ENCODE measurements at places on chromosomes 7 and 10.

DNA sequence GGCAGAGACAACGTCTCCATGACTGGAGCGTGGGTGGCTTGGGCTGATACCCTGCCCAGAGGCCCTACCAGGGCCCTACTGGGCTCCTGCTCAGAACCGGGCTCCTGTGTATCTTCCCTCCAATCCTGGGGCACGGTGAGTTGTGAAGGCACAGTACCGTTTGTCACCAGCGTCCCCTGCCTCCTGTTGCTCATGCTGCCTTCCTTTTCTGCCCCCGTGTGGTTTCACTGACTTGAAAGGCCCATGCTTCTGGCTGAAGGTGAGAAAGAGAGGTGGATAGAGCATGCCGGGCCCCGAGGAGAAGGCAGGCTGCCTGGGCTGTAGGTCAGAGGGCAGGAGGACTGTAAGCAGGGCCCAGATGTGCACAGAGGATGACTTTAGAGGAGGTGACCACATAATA lies 9.1 kb upstream of the DMBT1 start:
- DNase-seq: no peak

DNA sequence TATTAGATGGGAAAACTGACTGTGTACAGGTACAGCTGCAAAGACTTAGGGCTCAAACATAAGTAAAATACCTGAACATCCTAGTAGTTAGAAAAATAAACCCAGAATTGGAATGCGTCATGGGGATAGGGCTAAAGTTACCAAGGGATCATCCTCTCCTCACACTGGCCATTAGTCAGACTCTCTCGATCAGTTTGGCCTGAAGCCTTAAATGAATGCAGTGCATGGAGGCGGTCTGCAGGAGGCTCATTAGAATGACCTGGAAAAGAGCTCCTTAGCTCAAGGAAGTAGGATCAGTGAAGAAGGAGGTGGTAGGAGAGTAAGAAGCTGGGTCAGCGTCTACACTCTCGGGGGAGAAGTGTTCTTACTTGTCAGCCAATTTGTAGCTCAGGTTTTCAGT lies 35.3 kb downstream of the DENND2A start:
- no peak for DNase-seq

DNA sequence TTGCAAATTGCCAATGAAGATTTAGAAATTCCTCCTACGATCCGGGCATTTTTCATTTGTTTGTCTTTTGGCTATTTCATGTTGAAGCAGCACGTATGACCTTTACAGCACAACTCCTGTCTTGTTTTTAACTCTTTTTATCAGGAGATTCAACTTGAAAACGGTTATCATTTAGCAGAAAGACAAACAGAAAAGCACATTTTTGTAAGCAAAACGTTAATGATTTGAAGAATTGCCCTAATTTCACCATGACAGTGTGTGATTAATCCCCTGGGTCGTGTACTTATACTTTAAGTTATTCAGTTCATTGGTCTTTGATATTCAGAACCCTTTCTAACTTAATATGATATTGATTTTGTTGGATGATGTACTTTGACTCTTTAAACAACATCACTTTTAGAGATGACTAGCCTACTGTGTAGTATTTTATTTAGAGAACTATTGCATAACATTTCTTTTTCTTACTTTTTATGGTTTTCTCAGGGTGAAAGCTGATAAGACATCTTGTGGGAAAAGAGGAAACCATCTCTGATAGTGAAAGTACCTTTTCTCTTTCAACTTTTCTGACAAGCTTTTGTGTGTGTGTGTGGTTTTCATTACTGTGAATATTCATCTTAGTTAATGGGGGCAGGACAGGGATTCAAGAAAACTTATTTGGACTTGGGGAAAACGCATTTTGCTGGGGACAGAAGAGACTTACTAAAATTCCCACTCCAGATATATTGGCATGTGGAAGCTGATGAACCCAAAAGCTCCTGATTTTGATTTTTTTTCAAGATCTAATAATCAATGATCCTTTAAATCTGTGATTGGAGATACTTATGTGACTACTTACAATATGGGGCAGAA lies 8.1 kb downstream of the HHEX start:
- DNase-seq: no peak

- DNase-seq: no peak
Observed at GRCh38 chr10:6138456-6138855, 49.6 kb downstream of the RBM17 start.

- DNase-seq: no peak
Observed at GRCh38 chr7:71547426-71547825, 415.5 kb downstream of the GALNT17 start.

DNA sequence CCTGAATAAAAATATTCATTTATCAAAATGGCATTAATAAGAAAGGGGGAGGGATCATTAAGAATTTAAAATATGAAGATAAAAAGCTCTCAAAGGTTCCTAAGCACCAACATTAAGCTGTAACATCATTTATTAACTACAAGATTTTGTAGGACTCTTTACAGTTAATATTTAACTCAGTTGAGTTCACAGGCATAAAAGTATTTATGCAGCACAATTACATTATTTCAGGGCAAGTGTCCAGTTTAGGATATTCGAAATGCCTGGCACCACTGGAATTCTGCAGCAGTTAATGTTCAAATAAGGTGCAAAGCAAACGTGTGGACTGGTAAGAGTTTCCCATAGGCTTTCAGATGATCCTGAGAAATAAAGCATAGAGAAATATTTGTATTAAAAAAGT lies 30.5 kb downstream of the NPS start:
- DNase-seq: no peak

DNA sequence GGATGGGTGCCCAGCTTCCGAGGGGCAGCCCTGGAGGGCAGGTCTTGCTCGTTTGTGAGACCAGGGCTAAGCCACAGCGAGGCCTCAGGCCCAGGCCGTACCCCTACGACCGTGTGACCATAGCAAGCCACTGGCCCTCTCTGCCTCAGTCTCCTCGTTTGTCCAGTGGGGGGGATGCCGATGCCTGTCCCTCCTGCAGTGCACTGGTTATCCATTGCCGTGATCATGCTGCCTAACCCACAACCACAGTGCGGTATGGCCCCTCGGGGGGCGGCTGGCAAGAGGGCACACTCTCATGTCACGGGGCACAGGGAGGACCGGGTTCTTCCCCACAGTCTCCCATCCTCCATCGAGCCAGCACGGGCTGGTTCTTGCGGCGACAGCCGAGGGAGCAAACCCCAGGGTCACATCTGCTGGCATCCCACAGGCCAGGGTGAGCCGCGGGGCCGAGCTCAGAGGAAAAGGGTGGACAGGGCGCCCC lies 80.5 kb downstream of the ELFN1 start:
- no peak for DNase-seq

GRCh38 chr10:123800289-123800688 lies 91.3 kb downstream of the CPXM2 start:
- DNase-seq: no peak

DNA sequence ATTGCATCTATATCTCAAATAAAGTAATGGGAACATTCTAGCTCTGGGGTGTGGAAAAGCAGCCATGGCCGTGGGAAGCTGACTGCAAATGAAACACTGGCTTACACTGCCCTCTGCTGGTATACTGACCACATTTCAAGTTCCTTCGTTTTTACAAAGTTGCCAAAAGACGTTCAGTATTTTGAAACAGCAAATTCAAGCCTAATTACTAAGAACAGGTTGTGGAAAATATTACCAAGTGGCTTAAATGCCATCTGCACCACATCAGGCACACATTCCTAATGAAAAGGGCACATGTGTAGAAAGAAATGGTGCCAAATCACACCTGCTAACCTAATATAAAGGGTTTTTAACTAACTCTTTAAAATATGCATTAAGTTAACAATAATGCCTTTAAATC lies 83.9 kb downstream of the JAZF1 start:
- no peak for DNase-seq

DNA sequence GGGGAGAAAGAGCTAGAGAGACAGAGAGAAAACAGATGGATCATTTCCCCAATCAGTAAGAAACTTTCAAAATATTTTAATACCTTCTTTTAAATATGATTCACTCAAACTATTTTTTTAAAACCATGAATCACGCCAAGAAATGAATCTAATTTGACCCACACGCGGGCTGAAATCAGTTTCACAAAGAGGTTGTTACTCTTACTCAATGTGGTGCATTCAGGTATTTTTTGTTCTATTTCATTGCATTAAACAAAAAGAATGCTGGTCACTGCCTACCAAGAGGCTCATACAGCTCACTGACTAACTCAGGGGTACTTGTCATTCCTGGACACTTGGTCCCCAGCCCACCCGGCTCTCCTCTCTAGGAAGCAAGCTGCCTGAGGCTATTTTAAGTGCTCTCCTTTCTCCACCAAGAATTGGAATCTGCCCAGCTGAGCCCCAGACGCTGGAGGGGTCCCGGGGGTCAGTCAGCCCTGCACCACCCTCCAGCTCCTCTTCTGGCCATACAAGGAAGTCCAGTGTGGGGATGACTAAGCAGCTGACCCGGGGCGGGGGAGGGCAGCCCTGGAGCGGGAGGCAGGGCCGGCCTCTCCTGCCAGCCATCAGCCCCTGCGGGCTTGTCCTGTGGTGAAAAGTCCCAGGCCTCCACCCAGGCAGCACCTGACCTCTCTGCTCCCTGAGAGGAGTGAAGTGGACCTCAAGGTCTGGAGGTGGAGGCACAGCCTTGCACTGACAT lies 21.7 kb upstream of the PFKP start:
- no peak for DNase-seq

DNA sequence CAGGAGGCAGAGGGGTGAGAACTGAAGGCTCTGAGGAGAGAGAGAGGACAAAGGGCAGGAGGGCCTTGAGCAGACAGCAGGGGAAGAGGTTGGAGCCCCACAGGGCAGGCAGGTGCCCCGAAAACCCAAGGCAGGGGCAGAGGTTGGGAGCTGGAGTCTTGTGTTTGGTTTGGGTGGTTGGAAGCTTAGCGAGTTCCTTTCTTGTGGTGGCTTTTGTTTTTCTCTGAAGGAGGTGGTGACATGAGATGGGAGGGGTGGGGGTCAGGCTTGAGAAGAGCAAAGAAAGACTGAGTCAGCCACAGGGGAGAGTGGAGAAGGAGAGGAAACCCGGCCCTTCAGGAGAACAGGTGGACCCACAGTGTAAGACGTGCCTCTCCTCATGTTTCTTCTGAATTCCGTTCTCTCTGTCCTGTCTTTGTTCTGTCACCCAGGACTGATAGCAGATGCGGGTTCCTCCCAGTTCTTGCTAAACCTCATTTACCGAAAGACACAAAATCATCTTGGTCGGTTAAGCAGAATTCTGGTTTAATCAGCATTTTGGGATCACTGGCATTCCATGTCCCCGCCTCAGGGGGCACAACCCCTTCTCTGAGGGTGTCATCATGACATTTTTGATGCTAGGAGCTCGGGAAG lies 95.3 kb downstream of the INSYN2A start:
- no peak for DNase-seq

- no peak for DNase-seq
Observed at GRCh38 chr7:108059526-108059925, 56.6 kb upstream of the LAMB1 start.

DNA sequence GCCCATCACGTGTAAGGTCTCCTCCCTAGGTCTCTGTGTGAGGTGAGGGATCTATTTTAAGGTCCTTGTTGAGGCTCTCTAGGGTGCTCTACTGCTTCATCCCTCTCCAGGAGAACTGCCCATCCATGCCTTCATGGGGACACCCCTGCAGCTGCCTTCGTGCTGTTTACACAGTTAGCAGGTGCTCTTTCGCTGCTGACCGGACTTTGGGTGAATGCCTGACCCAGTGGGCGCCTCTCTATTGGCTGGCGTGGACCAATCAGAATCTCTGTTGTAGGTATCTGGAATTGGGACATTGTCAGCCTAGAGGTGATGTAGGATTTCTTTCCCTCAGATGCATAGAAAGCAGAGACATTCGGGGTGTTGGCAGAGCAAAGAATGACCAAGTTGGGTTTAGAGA lies 38.7 kb upstream of the HMX3 start:
- DNase-seq: no peak

DNA sequence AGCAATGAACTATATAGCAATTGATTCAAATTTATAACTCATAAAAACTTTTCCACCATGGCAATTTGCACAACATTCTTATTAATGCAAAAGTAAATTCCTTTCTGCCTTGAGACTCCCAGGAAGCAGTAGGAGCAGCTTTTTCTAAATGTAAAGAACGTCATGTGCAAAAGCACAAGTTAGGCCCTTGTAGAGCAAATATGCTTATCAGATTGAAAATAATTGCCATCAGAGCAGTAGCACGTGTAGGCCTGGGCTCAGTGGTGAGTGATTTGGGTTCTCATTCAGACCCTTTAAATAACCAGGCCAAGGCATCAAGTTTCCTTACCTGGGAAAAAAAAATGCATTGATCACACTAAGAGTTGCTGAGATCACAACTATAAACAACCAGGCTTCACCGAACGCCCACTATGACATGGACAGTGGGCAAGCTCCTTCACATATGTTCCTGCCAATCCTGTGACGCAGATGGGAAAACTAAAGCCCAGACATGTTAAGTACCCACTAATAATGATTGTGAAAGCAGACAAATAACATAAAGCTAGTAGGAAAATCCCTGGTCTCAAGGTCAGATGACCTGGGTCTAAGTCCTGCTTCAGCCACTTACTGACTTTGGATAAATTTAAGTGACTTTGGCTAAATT lies 22.1 kb upstream of the SAR1A start:
- peak; percentile 41 for DNase-seq

DNA sequence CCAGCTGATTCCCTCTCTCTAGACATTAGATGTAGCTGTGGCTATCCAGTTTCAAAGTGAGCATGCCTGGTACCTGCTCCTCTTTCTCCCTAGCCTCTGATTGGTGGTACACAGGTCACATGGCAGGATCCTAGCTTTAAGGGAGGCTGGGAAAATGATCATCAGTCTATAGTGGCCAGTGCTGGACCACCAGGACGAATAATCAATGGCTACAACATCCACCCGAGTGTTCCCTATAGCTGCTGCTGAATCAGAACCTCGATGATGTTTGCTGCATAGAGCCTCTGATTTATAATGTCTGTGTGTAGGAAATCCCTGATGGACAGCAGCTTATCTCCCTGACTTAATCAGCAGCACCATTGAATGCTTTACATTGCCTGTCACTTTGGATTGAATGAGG lies 28.9 kb upstream of the LMTK2 start:
- DNase-seq: no peak

DNA sequence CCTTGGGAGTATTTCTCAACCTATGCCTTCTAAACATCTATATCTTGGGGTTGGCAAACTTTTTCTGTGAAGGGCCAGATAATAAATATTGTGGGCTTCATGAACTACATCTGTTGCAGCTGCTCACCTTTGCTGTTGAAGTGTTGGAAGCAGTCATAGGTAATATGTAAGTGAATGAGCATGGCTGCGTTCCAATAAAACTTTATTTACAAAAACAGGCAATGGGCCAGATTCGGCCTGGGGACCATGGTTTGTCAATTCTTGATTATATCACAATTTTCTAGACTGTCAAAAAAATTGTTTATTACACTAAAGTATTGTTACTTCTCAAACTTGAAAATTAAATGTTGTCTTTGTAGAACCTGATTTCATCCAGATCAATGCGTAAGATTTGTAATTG lies 54.9 kb downstream of the MTPN start:
- no peak for DNase-seq

Measured in epithelial cell of prostate (primary cell).